ENCODE measurements at places on chromosomes 7 and 10.

- no peak for DNase-seq
These were observed 79.1 kb downstream of the AASS start for GRCh38 chr7:122064971-122065370.

DNA sequence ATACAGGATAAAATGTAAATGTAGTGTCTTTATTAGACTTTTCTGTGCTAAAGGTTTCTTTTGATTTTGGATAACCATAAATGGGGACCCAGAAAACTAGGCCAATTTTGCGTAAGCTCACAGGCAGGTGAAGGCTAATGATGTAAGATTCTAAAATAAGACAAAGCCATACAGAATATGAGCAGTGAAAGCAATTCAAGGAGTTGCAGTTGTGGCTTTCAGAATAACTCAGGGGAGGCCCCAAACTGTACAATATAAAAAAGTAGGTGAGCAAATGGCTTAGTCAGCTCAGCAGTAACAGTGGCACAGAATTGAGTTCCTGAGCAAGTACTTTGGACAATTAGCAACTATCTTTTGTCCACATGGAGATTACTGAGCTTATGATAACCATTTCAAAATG, 81.7 kb upstream of the NRP1 start:
- no peak for DNase-seq

DNA sequence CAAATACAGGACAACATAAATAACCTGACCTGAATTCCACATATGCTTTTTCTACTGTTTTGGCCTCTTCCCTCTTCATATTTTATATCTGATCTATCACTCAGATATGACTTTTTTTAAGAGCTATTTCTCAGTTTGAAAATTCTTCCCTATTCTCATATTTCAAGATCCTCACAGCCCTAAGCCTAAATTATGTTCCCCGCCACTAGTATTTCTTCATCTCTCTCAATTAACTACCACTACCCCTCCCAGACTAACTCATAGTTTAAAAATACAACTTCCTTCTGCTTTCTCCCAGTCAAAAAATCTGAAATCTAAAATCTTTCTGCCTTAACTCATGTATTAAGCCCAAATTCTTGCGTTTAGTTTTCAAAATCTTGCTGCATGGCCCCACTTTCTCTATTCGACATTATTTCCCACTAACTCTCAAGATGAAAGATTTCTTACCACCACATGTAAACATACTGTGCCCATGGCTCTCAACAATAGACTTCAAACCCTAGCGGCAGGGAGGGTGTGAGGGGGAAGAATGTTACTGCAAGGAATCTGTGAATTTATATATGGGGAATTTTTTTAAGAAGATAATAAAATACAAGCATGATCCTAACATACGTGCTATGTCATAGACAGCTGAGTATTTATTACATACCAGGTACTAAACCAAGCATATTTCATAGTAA, 64.6 kb downstream of the TFEC start:
- no peak for DNase-seq

DNA sequence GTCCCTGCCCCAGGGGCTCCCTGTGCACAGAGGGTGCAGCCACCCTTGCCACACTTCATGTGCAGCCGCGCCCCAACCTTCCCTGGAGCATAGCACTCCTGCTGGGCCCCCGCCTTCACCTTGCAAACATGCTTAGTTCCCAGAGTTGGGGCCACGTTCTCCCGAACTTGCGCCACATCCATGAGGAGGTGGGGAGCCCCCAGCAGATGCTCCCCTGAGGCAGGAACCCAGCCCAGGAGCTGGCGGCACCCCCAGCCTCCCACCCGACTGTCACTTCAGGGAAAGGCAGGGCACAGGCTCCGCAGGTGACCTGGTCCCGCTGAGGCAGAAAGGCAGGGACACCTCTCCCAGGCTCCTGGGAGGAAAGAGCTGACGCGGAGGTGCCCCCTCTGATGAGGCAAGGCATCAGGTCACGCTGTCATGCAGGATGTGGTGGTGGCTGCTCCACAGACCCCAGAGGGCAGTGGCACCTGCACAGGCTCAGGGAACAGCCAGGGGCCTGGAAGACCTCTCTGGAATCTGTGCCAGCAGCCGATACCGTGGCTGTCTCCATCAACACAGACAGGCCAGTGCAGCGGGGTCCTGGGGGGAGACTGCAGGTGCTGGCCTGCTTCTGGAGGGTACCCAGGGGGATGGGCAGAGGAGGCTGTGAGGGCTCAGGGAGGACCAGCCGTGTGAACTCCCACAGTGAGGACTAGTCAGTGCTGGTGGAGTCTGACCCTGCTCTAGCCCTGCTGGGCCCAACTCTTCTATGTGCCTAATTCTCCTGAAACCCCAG, 221.3 kb downstream of the MAD1L1 start:
- DNase-seq: no peak
